ENCODE measurements at places on chromosomes 1 and 21. TPM values are rescaled to one million over a fixed set of nuclear protein-coding genes. Genes with fewer than 3 reads are reported as not detected.

Gene SYPL2
- total RNA-seq, result 16.0 TPM

Gene CRYAA
- not detected for total RNA-seq

Gene DBT
- 11.0 TPM for total RNA-seq

Gene COL6A2
- 408 TPM for total RNA-seq

Gene OR2T29
- total RNA-seq, result not detected

Gene OLIG2
- not detected for total RNA-seq

Gene C1orf185
- not detected for total RNA-seq

Gene ESPN
- not detected for total RNA-seq

Gene DPT
- not detected for total RNA-seq

Gene F3
- 459 TPM for total RNA-seq

Gene TTLL7
- total RNA-seq, result 9.4 TPM

Gene CAMSAP2
- 29.6 TPM for total RNA-seq

Gene G0S2
- 2.8 TPM for total RNA-seq

Gene S100A2
- 11.1 TPM for total RNA-seq

Gene MPZ
- 0.69 TPM for total RNA-seq

Gene SPRR1A
- total RNA-seq, result not detected

Gene TNFRSF18
- total RNA-seq, result not detected

Gene C1orf87
- total RNA-seq, result not detected

Gene SPRR2D
- total RNA-seq, result not detected

Gene NBPF4
- not detected for total RNA-seq

Gene DNAJC28
- 1.6 TPM for total RNA-seq

Gene CR2
- total RNA-seq, result not detected

Gene MAPKAPK2
- total RNA-seq, result 84.8 TPM

Gene RGS8
- not detected for total RNA-seq

Gene CDC20
- 158 TPM for total RNA-seq

Gene COL9A2
- total RNA-seq, result 0.36 TPM

Gene CLCA1
- total RNA-seq, result not detected

Gene AQP10
- not detected for total RNA-seq
